ENCODE measurements at places on chromosomes 16 and 17. TPM values are rescaled to one million over a fixed set of nuclear protein-coding genes. Genes with fewer than 3 reads are reported as not detected.
A peak's percentile ranks its signal among the peaks of the same experiment; 100 is the strongest.

DNA sequence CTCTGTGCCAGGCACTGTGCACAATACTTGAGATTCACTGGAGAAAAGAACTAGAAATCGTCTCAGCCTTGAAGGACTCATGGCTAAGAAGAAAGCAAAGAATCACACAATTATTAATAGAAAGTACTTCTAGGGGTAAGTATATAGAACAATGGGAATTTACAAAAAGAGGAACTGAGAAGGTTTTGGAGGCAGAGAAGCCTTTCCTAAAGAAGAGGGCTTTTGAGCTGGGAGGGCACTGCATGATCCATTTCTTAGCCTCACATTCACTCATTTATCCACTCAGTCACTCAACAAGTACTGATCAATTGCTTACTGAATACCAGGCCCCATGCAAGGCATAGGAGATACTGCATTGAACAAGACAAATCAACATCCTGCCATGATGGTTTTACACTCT, 113.5 kb downstream of the TMEM114 start:
- no peak for DNase-seq

IL17C gene
- not detected for total RNA-seq

- DNase-seq = no peak
Measured at GRCh38 chr16:31134091-31134571, 1.4 kb downstream of the PRSS8 start.

GRCh38 chr16:87581857-87582215, 20.5 kb upstream of the JPH3 start:
- peak; percentile 45 for DNase-seq

WNT3 gene
- 0.66 TPM for total RNA-seq

DNA sequence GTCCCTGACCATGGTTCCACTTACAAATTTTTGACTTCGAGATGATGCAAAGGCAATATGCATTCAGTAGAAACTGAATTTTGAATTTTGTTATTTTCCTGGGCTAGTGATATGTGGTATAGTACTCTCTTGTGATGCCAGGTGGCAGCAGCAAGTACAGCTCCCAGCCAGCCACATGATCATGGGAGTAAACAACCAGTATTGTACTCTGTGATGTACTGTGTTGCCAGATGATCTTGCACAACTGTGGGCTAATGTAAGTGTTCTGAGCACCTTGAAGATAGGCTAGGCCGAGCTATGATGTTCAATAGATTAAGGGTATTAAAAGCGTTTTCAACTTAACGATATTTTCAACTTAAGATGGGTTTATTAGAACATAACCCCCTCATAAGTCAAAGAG, 250.8 kb downstream of the STX8 start:
- DNase-seq = no peak

OR1F1 gene
- not detected for total RNA-seq

DNA sequence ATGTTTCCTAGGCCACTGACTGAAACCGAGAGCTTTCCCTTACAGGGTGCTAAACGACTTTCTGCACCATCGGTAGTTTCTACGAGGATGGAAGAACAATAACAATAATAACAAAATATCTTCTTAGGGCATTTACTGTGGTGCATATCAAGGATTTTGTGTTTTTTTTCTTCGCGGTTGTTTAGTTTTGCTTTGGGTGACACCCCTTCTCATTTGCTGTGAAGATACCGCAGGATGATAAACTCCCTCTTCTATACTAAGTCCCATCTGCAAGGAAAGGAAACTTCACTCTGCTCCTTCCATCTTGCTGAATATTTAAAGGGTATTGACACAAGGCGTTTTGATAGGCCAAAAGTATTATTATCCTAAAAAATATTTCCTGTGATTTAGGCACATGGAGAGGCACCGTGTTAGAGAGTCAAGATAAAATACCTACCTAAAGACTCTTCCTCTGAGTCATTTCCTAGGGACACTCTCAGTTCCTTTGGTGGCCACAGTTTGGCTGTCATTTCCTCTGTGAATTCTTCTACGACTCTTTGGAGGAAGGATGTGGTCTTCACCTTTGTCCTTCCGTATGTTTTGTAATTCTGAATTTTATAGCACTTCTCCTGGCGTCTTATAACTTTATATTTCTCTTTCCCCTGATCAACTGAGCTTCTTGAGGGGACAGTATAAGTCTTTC, 318.8 kb downstream of the CDH13 start:
- no peak for DNase-seq

DNA sequence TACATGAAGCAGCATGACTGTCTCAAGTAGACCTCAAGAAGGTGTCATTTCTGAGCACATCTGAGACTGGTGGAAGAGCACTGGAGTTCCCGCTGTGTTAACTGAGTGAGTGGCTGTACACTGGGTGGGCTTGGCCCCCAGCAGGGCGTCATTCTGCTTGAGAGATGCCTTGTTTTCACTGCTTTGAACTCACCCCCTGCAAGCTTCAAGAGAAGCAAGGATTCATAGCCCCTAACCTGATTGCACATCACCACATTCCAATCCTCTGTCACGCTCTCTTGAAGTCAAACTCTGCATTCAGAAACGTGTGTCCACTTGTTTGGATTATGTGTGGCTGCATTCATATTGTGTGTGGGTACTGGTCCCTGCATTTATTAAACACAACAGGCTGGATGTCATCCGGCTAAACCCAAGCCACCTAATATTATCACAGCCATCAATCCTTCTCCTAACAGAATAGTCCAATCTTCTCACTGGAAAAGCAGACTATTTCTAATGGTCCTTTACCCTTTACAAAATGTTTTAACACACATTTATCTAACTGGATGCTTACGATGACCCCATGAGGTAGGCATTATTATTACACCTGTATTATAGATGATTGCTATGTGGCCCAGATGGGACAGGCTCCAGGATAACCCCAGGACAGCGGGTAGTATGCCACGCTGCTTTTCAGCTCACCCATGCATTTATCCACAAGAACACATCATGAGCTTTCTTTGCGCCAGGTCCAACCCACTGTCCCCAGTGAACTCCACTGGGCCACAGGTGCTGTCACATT, 76.3 kb downstream of the USP31 start:
- no peak for DNase-seq

GRCh38 chr17:64739316-64740058, 77.4 kb upstream of the SMURF2 start:
- DNase-seq = no peak

DNA sequence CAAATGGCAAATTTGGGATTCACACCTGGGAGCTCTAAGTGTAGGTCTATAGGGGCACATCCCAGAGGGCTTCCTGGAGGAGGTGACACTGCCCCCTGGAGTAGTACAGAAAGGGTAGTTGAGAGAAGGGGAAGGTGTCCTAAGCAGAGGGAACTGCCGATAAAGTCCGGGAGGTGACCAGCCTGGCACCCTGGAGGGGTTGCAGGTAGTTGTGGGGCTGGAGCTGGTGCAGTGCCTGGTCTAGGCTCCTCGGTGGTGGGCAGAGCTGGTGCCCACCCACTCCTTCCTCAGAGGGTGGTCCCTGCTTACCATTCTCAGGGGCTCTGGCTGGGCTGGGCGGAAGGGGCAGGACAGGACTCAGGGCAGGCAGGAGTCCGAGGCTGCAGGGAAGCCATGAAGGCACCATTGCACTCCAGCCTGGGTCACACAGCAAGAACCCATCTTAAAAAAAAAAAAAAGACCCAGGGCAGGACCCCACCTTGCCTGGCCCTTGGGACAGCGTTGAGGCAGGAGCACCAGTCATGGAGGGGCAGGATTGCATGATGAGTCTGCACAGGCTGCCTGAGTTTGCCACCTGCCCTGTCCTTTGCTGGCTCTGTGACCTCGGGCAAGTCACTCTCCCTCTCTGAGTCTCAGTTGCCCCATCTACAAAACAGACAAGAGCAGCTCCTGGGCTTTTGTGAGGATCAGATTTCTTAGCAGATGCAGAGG, 43.8 kb downstream of the LAT start:
- peak; percentile 51 for DNase-seq

KRT24 gene
- total RNA-seq = not detected

ZNF629 gene
- 11.9 TPM for total RNA-seq

DNA sequence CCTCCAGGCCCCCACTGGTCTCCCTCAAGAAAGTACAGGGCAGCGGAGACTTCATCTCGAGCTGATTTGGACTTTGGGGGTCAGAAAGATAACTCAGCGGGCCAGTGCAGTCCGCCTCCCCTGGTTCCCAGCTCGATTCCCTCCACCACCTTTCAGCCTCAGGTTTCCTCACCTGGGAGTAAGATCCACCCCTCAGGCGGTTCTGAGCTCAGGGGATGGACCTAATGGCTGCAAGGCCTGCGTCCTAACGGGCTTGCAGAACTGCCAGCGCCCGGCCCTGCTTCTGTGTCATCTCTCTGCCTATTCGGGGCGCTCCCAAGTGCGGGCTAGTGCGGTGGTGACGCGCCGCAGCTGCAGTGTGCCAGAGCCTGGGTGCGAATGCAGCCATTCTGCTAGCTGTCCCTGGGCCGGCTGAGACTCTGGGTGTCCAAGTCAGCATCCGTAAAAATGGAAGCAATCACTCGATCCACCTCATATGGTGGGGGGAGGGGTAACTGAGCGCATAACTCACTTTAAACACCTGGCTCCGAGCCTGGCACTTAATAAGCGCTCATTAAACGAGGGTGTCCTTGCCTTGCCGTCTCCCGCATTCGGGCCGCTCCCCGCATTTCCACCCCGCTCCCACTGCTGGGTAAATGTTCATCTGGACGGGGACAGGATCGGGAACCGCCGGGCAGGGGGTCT, 129.6 kb upstream of the LHX1 start:
- no peak for DNase-seq

All from spleen (tissue), 13 donors.